ENCODE measurements at places on chromosomes 2 and 18.

DNA sequence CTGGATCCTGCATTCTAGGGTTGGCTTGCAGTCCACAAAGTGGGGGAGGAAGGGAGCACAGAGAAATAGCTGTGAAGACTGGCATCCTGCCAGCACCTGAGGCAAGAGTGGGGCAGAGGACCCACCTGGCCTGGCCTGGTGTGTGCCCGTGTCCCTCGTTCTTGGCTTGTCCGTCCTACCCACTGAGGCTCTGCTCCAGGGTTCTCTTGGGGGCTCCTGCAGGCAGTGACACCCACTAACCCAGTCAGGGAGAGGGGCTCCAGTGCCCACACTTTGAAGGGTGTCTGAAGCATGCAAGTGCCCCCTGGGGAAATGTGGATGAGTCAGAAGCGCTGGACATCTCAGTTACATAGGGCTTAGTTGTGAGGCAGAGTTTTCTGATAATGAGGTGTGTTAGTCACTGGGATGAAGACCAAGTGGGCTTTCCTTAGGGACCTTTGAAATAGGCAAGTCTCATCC, 79.4 kb downstream of the SLC4A3 start:
- no peak for DNase-seq

DNA sequence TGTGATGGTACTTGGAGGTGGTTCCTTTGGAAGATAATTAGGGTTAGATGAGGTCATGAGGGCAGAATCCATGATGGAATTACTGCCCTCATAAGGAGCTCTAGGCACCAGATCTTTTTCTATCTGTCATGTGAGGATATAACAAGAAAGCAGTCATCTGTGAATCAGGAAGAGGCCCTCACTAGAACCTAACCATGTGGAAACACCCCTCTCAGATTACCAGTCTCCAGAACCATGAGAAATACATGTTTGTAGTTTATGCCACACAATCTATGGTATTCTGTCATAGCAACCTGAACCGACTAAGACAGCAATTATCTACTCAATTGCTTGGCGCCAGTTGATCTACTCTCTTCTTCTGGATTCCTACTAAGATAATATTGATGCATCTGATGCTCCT, 2.4 kb upstream of the SERPINB10 start:
- no peak for DNase-seq

GRCh38 chr18:62509779-62510178, 13.0 kb upstream of the ZCCHC2 start:
- DNase-seq, result no peak

DNA sequence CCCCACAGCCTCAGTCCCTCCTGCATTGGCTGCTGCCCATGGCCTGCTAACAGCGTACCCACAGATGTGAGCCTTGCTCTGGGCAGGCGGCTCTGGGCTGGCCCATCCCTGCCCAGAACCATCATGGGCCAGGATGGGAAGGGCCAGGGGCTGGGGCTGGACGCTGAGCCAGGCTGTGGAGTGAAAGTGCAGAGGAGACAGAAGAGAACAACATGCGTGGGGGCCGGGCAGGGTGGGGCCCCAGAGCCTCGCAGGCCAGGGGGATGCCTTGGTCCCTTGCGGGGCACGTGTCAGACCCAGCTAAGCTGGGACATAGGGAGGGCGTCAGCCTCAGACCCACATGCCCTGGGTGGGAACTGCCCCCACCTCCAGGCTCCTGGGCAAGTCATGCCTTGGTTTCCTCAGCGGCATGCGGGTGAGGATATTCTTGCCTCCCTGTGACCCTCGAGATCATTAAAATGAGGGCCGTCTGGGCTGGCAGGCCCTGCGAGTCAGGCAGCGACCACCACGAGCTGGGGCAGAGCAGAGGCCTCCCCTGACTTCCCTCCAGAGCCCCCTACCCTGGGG, 27.3 kb downstream of the GPC1 start:
- DNase-seq, result no peak

DNA sequence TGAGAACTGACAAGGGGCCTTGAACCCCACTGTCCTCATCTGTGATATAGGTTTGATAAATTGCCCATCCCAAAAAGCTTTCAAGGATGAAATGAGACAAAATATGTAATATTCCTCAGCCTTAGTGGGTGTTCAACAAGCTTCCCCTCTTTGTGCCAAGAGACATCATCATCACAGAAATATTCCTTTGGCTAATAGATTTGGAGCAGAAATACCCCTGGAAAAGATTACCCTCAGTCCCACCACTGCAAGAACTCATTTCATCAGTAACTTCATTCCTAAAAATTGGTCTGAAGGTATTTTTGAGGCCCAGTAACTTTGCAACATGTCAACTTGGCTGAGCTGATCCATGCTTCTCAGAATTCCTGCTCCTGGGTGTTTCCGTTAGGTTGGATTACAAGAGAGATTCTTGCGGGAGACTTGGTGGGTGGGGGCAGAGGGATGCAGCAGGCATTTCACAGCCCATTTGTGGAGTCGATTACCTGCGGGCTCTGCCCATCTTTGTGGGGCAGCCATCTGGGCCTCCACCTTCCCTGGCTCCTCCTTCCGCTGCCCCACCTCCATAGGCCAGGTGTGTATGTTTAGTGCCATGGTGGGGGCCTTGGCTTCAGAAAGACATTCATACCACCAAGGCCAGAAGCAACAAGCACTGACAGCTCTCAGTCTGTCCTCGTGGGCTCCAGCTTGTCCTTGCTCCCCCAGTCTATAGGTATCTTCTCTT, 263.9 kb downstream of the GLI2 start:
- DNase-seq, result no peak
